NCI-H510A treated with DMSO at 0.1 percent for 48 hours (cell line): ENCODE measurements at places on chromosomes 5 and 9.

GRCh38 chr9:38318759-38319495 lies 73.6 kb upstream of the ALDH1B1 start:
- DNase-seq: no peak

DNA sequence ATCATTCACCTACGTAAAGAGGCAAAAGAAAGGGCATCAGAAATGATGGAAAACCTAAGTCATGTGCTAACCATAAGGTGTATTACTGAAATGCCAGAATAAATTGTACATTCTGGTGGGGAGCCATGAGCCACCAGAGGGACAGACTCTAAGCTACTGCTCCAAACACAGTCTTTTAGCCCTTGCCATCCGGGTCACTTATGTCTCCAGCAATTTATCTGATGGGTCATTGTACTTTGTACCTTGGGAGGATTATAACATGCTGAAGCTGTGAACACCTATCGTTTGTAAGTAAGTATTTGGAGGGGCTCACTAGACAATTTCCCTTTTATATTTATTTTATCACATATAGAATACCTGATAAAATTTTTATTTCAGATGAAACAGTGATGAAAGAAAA lies 495.1 kb downstream of the KIF4B start:
- no peak for DNase-seq

DNA sequence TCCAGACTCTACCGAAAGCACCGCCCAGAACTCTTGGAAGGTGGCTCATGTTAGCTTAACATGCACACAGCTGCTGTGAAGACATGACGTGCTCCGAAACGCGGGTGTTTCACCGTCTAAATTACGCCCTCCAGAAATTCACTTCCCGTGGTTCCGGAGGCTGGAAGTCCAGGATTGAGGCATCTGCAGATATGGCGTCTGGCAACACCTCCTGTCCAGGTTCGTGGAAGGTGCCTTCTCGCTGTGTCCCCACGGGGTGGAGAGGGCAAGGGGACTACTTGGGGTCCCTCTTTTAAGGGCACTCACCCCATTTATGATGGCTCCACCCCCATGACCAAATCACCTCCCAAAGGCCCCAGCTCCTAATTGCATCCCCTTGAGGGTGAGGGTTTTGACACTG lies 348.0 kb upstream of the IRX2 start:
- DNase-seq: no peak

GRCh38 chr9:306907-307306 lies 92.2 kb downstream of the DOCK8 start:
- no peak for DNase-seq

DNA sequence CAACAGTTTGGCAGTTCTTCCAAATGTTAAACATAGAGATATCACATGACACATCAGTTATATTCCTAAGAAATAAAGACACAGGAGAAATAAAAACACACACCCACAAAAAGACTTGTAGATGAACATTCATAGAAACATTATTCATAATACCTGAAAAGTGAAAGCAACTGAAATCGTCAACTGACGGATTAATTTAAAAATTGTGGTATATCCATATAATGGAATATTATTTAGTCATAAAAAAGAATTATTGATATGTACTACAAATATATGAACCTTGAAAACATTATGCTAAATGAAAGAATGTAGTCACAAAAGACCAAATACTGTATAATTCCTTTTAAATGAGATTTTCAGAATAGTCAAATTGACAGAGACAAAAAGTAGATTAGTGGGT lies 330.2 kb upstream of the CD180 start:
- DNase-seq: no peak

GRCh38 chr9:87381050-87381711 lies 116.5 kb upstream of the DAPK1 start:
- no peak for DNase-seq

DNA sequence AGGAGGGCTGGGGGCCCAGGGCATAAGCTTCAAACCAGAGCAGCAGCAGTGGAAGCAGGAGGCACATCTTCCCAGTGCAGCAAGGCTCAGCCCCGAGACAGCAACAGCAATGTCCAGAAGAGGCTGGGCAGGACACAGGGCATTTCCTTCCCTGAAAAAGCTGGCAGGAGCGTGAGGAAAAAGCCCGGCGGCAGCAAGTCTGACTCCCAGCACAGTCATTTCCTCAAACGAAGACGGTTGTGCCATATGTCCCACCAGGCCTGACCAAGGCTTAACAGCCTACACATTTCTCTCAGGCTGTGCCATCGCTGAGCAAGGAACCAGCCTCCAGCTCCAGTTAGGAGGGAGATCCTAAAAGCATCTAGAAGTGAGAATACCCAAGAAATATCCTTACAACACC lies 74.5 kb downstream of the APTX start:
- DNase-seq: no peak

DNA sequence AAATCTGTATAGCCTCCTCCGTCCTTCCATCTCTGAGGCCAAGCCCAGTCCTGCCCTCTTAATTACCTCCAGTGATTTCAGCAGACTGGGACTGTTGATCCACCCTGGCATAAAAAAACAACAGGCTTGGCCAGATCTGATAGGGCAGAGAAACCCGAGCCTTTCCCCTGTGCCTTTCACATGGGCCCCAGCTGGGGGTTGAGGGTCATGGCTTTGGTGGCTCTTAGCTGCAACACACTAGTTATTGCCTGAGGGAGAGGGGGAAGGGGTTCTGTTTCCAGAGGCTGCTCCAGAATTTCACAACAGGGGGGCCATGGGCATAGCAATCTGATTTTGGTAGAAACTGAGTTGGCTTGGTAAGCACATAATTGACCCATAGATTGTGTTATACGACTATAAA lies 21.2 kb upstream of the PANK3 start:
- no peak for DNase-seq

- peak; percentile 6 for DNase-seq
Measured at GRCh38 chr9:97735070-97735600, 38.0 kb upstream of the XPA start.

GRCh38 chr9:131188976-131189375 lies 63.6 kb downstream of the NUP214 start:
- no peak for DNase-seq

- DNase-seq: no peak
Measured at GRCh38 chr5:113047234-113047633, 70.6 kb downstream of the DCP2 start.

- DNase-seq: no peak
Measured at GRCh38 chr5:112418659-112419163, 366 bp downstream of the EPB41L4A start.

DNA sequence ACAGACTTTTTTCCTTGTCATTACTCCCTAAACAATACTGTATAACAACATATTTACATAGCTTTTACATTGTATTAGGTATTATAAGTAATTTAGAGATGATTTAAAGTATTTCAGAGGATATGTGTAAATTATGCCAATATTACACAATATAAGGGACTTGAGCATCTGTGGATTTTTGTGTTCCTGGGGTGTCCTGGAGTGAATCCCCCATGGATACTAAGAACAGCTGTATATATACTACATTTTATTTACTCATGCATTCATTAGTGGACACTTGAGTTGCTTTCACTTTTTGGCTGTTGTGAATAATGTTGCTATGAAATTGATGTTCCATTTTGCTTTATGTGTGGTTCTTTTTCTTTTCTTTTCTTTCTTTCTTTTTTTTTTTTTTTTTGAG lies 348.8 kb downstream of the SH3GL2 start:
- no peak for DNase-seq

GRCh38 chr5:147484708-147485020 lies 25.2 kb downstream of the DPYSL3 start:
- DNase-seq: no peak

GRCh38 chr9:105359892-105360291 lies 87.9 kb upstream of the FSD1L start:
- no peak for DNase-seq

GRCh38 chr5:159978358-159978757 lies 30.6 kb upstream of the TTC1 start:
- no peak for DNase-seq
